ENCODE measurements at places on chromosomes 1 and 21.

- DNase-seq: no peak
Observed at GRCh38 chr1:168531615-168532345, 12.0 kb downstream of the XCL2 start.

GRCh38 chr1:53305650-53306049 lies 22.2 kb downstream of the LRP8 start:
- no peak for DNase-seq

- DNase-seq: no peak
Observed at GRCh38 chr1:46150085-46150484, 17.7 kb upstream of the PIK3R3 start.

- no peak for DNase-seq
Observed at GRCh38 chr1:190935925-190936324, 458.3 kb upstream of the BRINP3 start.

DNA sequence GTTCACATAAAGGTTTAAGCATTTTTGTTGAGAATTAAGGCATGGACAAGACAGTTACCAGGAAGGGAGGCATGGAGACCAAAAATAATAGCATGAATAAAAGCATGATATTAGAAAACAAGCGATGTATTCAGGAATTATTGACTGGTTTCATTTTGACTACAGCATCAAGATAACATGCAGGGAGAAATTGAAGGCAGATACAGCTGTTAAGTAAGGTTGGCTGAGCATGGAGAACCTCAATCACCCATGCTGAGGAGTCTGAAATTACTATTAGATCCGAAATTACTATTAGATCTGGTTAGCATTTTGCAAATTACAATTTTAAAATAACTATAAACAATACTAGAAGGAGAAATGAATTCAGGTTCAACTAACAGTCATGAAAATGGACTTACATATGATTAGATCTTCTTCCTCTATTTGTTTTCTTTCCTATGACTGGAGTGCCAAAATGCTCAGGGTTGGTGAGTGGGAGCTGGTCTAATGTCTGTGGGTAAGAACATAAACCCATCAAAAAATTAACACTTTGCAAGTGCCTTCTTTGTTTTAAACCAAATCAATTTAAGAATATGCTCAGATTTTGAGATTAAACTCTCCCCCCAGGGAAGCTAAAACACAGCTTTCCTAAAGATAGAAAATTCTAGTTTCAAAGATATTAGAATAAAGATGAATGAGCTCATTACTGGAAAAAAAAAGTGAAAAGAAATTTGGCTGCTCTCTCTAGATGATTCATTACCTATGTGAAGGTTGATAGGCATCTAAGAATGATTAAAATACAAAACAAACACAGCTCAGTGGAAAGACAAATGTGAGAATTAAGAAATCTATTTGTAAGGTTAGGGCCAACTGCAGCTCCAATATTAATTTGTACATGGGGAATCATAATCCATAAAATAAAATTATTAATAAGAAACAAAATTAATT lies 81.7 kb downstream of the ARID4B start:
- DNase-seq: no peak

GRCh38 chr1:156709031-156709430 lies 3.6 kb upstream of the CRABP2 start:
- DNase-seq: no peak

DNA sequence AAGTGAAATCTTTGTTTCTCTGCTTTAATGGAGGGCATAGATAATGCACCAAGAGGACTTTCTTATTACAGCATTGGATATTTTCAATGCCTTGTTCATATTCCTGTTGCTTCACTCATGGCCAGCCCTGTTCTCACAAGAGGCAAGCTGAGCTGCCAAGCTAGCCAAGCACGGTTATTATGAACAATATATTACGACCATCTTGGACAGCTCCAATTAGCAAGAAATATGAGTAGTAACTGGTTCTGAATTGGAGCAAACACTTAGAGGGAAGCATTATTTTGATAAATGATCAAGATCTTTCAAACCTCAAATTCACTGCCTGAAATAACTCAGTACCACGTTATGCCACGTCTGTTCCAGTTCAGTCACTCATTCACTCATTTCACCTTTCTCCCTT lies 159.8 kb downstream of the SETD4 start:
- no peak for DNase-seq

DNA sequence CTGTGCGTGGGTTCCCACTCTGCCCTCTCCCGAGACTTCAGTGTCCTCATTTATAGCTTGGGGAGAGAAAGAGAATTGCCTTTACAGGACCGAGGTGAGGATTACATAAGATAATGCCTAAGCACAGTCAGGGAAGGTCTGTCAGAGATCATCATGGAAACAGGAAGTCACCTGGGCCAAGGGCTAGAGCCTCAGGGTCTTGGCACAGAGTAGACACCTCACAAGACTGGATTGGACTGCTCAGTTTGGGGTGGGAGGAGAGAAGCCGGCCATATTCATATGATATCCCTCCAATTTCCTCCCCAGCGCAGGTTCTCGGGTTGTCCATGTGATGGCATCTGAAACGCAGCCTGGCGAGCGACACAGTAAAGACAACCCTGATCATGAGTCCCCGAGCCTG lies 3.8 kb downstream of the CNR2 start:
- no peak for DNase-seq

DNA sequence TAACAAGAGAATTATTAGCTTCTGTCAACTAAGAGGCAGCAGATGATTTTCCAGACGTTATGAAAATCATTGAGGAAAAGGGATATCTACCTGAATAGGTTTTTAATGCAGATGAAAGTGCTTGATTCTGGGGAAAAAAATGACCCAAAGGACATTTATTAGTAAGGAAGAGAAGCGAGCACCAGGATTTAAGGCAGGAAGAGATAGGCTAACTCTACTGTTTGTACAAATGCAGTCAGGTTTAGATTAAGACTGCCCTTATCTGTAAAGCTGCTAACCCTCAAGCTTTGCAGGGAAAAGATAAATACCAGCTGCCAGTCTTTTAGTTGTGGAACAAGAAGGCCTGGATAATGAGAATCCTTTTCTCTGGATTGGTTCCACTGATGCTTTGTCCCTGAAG lies 33.0 kb upstream of the LRIG2 start:
- no peak for DNase-seq

GRCh38 chr1:17998889-17999288 lies 108.7 kb upstream of the IGSF21 start:
- DNase-seq: no peak

DNA sequence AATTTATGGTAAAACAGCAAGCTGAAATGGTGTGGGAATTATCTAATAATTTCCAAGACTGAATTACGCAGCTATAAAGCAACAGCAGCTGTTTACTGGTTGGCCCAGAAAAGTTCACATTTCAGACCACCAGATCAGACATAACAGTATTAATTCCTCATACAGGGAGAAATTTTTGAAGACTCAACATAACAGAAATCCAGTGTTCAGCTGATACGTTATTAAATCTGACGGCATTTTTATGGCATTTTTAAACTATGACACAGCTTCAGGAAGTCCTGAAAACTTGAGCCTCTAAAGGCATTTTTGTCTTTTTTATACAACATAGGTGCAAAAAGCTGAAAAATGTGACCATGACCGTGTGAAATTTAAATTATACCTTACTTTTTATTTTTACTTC lies 91.2 kb downstream of the APP start:
- no peak for DNase-seq

- no peak for DNase-seq
Observed at GRCh38 chr1:247298701-247299100, 33.0 kb downstream of the ZNF496 start.

DNA sequence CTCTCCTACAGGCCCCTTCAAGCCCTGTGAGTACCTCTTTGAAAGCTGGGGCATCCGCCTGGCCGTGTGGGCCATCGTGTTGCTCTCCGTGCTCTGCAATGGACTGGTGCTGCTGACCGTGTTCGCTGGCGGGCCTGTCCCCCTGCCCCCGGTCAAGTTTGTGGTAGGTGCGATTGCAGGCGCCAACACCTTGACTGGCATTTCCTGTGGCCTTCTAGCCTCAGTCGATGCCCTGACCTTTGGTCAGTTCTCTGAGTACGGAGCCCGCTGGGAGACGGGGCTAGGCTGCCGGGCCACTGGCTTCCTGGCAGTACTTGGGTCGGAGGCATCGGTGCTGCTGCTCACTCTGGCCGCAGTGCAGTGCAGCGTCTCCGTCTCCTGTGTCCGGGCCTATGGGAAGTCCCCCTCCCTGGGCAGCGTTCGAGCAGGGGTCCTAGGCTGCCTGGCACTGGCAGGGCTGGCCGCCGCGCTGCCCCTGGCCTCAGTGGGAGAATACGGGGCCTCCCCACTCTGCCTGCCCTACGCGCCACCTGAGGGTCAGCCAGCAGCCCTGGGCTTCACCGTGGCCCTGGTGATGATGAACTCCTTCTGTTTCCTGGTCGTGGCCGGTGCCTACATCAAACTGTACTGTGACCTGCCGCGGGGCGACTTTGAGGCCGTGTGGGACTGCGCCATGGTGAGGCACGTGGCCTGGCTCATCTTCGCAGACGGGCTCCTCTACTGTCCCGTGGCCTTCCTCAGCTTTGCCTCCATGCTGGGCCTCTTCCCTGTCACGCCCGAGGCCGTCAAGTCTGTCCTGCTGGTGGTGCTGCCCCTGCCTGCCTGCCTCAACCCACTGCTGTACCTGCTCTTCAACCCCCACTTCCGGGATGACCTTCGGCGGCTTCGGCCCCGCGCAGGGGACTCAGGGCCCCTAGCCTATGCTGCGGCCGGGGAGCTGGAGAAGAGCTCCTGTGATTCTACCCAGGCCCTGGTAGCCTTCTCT lies 23.5 kb downstream of the UBE2T start:
- DNase-seq: no peak

- DNase-seq: no peak
Observed at GRCh38 chr1:224922404-224923164, 6.9 kb upstream of the DNAH14 start.

GRCh38 chr1:170590921-170591705 lies 59.1 kb downstream of the GORAB start:
- no peak for DNase-seq
